Stimulated activated CD4-positive, alpha-beta T cell treated with anti-CD3 and anti-CD28 coated beads, TNF-alpha, amount 100 ng/mL, for 24 hours (primary cell): ENCODE measurements at places on chromosomes 2 and 18.

- no peak for DNase-seq
These were observed 63.0 kb upstream of the SPRED2 start for GRCh38 chr2:65495251-65495877.

DNA sequence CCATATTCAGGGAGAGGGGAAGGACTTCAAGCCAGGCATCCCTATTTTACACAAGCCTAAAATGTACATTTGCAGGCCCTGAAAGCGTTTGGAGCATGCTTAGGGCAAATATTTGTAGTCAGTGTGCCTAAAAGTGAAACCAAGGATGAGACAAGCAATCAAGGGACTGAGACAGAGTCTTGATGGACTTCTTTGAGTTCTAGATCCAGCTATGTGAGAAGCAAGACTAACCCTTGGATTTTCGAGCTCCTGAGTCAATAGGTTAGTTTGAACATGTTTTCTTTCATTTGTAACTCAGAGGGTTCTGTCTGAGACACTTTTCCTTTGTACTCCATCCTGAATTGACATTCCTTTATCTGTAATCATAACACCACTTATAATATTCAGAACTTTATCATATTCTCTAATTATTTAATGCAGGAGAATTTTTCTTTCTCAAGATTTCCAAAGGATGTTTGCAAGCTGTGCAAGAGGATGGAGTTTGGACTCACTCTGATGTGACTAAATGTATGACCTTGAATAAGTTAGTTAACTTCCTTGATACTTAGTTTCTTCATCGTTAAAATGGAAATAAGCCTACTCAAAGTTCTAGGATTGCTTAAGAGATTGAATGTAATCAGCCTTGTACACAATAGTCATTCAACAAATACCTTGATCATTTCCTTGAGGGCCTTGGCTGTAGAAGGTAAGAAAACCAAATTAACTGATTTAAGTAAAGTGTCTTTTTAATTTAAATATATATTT, 1237.8 kb upstream of the ZEB2 start:
- DNase-seq, result no peak

- DNase-seq, result no peak
These were observed 34.1 kb downstream of the ARHGEF4 start for GRCh38 chr2:130870779-130871178.

DNA sequence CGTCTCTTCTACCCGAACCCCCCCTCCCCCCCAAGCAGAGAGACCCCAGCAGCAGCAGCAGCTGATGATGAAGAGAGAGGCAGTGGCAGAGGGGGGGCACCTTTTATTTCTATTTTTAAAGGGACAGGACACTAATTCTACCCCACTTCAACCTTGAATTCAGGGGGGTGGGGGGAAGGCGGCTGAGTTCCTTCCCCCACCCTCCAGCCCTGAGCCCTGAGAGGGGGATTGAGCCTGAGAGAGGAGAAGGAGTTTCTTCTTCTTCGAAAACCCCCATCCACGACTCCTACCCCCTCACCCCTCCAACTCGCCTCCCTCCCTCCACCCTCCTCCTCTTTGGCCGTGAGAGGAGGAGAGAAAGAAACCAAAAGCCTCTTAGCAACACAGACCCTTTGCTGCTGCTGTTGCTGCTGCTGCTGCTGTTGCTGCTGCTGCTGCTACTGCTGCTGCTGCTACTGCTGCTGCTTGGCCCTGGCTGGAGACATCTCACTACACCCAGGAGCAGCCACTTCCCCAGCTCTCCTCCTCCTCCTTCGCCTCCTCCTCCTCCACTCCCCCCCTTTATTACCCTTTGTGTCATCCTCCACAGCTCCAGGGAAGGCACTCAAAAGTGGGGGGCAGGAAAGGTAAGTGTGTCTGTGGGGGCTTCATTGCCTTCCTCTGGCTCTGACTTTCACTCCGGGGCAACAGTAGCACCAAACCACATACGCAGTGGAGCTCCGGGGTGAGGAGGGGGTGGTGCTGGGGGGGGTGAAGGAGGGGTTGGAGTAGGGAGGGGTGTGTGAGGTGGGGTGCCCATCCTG, at the start of gene MBD5:
MBD5 (plus strand) TSS at position 33 of the 803 bp plus-strand sequence.
- DNase-seq, result peak; percentile 31

DNA sequence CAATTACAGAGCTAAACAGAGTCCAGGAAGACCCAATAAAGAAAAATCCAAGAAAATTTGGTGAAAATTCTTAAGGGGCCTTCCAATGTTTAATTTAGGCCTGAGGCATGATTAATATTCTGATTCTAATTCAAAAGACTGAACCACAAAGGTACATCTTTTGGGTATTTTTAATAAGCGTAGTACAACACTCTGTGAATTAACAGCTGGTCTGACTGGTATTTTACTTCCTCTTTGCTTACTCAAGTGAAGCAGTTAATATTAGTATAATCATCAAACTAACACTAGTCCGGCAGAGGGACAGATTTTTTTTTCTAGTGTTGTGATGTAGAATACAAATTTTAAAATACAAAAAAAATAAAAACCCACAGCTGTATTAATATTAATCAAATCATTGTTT, 652.9 kb downstream of the NR4A2 start:
- no peak for DNase-seq

GRCh38 chr18:11175266-11175979, 26.1 kb upstream of the PIEZO2 start:
- no peak for DNase-seq

GRCh38 chr2:121709776-121710469, 26.8 kb downstream of the NIFK start:
- DNase-seq, result no peak

GRCh38 chr2:152056418-152056817, 42.4 kb downstream of the CACNB4 start:
- DNase-seq, result no peak

GRCh38 chr2:8984157-8984556, 19.3 kb downstream of the MBOAT2 start:
- DNase-seq, result no peak

- DNase-seq, result no peak
These were observed 74.8 kb upstream of the SMIM21 start for GRCh38 chr18:75502286-75502685.

GRCh38 chr2:218343591-218343990, 13.1 kb upstream of the CATIP start:
- DNase-seq, result no peak

DNA sequence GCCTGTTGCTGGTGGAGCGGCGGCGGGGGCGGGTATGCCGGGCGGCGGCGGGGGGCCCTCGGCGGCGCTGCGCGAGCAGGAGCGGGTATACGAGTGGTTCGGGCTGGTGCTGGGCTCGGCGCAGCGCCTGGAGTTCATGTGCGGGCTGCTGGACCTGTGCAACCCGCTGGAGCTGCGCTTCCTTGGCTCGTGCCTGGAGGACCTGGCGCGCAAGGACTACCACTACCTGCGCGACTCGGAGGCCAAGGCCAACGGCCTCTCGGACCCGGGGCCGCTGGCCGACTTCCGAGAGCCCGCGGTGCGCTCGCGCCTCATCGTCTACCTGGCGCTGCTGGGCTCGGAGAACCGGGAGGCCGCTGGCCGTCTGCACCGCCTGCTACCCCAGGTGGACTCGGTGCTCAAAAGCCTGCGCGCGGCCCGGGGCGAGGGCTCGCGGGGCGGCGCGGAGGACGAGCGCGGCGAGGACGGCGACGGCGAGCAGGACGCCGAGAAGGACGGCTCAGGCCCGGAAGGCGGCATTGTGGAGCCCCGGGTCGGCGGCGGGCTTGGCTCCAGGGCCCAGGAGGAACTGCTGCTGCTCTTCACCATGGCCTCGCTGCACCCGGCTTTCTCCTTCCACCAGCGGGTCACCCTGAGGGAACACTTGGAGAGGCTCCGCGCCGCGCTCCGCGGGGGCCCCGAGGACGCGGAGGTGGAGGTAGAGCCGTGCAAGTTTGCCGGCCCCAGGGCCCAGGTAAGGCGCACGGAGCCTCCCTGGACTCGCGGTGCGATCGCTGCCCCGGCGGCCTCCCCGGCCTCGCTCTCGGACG, 1.0 kb downstream of the ZCCHC2 start:
- DNase-seq, result peak; percentile 19

DNA sequence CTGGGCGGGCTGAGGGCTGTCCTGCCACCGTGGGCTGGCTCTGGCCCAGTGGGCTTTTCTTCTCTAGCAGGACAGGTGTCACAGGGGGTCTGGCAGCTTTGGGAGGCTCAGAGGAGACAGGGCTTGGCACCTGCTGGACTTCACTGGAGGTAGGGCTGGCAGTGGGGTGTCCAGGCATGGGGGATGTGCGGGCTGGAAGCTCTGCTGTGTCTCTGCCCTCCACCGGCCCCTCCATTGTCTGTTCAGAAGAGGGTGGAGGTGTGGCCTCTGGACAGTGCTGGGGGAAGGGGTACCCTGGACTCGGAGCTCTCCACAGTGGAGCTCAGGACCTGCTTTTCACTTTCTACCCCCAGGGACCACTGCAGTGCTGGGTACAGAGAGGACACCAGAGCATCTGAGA, 9.2 kb downstream of the PTPRN start:
- DNase-seq, result no peak

GRCh38 chr2:216619411-216620393, 13.5 kb upstream of the IGFBP2 start:
- no peak for DNase-seq

GRCh38 chr2:239312081-239312511, 88.7 kb downstream of the HDAC4 start:
- no peak for DNase-seq

GRCh38 chr2:219871351-219871750, 243.9 kb downstream of the SLC4A3 start:
- DNase-seq, result no peak

- DNase-seq, result no peak
These were observed 243.4 kb downstream of the BCL11A start for GRCh38 chr2:60309941-60310660.

- no peak for DNase-seq
These were observed 612 bp downstream of the DIPK1C start for GRCh38 chr18:74456349-74457042.

- no peak for DNase-seq
These were observed 883.4 kb upstream of the CDH2 start for GRCh38 chr18:29060349-29060748.

- no peak for DNase-seq
These were observed 225.8 kb downstream of the CPS1 start for GRCh38 chr2:210782222-210782621.

DNA sequence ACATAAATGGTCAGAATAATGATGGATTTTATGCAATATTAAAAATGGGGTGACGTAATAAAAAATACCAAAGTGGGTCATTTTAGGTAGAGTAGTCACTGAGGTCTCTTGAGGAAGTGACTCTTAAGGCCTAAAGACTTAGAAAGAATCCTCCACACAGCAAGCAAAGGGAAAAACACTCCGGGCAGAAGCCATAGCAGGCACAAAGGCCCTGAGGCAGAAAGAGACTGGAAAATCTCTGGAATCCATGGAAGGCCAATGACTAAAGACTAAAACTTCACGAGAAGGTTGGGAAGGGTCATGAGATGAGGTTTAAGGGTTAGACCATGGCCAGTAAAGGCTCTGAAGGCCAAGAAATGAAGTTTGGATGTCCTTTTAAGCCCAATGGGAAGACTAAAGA, 36.9 kb downstream of the MAIP1 start:
- DNase-seq, result no peak

- DNase-seq, result no peak
These were observed 2.0 kb downstream of the CSRNP3 start for GRCh38 chr2:165471349-165471950.

DNA sequence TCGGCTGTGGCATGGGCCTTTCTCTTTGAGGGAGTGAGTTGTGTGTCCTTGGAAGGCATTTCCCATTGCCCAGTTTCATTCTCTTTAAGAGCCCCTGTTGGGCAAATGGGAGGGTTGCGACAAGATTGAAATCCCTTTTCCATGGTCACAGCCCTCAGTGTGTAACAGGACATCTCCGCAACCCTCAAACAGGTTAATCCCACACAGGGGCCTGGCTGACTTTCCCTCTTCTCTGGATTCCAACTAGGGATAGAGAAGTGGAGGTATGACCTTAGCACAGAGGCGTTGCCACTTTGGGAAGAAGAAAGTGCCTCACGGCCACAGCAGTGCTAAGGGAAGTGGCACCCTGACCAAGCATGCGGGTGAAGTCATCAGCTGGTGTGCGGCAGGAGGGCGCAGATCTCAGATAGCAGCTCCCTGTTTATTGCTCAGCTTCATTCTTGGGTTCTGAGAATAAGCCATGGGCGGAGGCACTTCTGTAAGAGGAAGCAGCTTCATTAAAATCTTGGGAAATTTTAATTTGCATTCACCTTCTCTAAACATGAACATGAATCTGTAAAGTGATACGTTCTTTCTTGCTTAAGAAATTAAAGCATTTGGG, 256.5 kb downstream of the GBX2 start:
- DNase-seq, result no peak

GRCh38 chr2:129720360-129720759, 259.1 kb upstream of the RAB6C start:
- DNase-seq, result no peak

DNA sequence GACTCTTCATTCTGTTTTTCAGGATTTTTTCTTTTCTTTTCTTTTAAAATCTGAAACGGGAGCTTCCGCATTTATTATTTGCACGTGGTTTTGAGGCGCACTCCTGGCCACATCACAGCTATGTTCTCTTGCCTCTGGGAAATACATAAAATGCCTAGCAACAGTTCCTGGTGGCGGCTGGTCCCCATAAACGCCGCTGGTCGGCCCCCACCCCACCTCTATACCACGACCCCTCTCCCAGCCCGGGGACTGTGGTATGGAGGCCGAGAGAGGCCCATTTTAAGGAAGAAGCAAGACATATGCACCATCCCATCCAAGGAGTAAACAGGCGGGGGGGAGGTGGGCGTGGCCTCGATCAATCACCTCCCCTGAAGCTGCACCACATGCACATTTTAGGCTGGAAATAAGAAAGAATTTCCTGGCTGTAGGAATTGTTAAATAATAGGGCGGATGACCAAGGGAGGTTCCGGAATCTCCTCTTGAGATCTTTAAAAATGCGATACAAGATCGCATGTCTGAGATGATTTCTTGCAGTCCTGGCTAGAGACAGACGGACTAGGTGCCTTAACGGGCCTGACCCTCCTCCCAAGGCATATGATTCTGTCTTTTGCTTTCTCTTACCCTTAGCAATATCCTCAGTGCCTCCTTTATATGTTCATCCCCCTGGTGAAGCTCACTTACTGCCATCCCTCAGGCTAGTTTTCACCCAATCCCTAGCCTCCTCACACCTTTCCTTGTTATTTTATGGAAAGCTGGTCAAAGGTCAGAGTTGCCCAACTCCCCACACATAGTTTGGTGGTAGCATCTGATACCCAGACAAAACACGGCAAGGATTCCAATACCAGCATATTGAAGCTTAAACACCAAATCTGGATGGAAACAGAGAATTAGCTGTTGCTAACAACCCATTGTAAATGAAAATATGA, 82.4 kb downstream of the BCL2 start:
- no peak for DNase-seq

- DNase-seq, result no peak
These were observed 4.2 kb downstream of the RPRM start for GRCh38 chr2:153474407-153474806.

- no peak for DNase-seq
These were observed 39.8 kb upstream of the NXPH2 start for GRCh38 chr2:138819964-138820363.

GRCh38 chr2:238122287-238123217, 15.9 kb upstream of the KLHL30 start:
- DNase-seq, result no peak

GRCh38 chr2:175567435-175568061, 386.0 kb upstream of the ATP5MC3 start:
- no peak for DNase-seq
